ENCODE measurements at places on chromosomes 5 and 9.

- no peak for DNase-seq
Observed at GRCh38 chr9:87708986-87709728, 16.8 kb upstream of the CTSL start.

DNA sequence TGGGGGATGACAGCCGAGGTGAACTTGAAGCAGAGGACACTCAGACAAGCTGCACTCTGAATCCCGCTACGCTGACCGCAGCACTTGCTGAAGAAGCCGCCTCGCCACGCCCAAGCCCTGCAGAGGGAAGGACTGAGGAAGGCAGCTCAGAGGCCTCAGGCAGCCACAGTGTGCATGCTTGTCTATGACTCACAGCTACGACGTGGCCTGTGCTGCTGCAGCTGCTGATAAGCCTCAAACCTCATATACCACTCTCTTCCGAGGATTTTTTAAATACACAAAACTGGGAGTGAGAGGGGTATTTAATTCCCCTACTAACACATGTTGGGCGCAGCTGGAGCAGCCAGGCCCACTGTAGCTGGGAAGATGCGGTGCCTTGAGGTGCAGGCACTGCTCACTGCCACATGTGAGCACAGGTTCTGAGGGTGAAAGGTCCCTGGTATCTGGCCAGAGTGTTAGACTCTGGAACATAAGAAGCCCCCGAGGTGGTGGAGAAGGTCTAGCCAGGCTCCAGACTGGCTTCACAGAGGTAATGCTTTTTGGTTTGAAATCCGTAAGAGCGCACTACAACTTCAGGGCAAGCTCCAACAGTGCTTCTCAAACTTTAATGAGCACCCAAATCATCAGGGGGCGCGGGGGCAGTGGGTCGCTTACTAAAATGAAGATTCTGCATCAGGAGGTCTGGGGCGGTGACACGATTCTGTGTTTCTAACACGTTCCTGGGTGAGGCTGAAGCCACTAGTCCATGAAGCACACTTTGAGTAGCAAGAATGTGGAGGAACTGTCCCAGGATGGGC, 196.8 kb downstream of the AUH start:
- DNase-seq = no peak

GRCh38 chr5:167785106-167785505, 506.3 kb upstream of the WWC1 start:
- DNase-seq = no peak

DNA sequence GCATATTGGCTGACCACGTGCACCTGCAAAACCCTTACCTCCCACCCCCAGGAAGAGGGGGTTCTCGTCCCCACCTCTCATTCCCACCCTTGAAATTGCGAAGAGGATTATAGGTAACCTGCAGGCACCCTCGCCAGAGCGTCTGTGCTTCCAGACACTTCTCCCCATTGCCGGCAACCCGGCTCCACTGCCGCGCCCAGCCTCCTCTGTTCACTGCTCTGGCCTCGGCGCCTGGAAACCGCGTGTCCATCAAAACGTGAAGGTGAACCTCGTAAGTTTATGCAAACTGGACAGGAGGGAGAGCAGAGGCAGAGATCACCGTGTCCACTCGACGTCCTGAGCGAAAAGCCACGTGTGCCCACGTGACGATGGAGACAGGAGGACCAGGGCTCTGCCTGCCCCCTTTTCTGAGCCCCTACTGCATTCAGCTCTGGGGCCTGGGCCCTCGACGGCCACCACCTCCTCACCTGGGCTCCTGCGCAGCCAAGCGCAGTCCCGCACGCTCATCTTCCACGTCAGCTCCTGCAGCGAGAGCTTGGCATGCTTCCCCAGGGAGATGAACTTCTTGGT, 1.9 kb downstream of the TERT start:
- no peak for DNase-seq

- no peak for DNase-seq
Observed at GRCh38 chr5:42564689-42565356, 141.6 kb downstream of the GHR start.

- no peak for DNase-seq
Observed at GRCh38 chr5:115775999-115776398, 40.5 kb downstream of the CDO1 start.
